Cortex of kidney (tissue), 1 donor: ENCODE measurements at places on chromosomes 1 and 21.

DNA sequence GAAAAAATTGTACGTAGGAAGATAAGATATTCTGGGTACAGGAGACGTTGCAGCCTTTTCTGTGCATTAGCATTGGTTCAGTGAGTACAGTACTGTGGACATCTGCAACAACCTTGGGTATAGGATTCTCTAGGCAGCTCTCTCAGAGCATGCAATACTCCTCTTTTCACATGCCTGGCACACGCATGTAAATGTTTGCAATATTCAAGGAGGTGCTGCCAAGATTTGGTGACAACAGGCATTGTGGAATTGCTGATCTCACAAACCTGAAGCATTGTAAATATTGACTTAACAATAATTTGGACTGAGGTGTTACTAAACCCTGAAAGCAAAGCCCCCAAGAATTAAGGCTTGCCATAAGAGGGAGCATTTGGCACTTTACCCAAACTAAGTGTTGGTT lies 126.8 kb downstream of the GRIK1 start:
- no peak for DNase-seq

DNA sequence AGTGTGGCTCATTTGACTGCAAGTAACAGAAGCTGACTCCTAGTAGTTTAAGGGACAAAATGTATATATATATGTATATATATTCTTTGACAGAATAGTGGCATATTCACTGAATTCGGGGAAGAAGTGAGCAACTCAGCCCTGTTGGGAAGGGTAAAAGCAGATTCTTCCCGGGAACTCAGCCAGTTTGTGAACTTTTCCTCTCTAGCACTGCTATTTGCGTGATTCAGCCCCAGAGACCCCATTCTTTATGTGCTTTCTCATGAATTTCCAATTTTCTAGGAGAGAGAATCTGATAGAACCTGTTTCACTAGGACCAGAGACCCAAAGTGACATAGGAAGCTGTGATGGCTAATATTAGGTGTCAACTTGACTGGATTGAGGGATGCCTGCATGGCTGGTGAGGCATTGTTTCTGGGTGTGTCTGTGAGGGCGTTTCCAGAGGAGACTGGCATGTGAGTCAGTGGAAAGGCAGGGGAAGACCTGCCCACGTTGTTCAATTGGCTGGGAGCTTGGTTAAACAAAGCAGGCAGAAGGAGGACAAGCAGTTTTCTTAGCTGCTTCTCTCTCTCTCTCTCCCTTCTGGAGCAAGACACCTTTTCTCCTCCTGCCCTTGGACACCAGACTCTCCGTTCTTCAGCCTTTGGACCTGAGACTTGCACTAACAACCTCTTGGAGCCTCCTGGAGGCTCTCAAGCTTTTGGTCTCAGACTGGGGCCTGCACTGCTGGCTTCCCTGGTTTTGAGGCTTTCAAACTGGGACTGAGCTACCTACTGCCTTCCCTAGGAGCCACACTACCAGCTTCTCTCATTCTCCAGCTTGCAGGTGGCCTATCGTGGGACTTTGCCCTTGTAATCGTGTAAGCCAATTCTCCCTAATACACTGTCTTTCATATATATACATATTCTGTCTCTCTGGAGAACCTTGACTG lies 93.4 kb upstream of the KCNK1 start:
- no peak for DNase-seq

DNA sequence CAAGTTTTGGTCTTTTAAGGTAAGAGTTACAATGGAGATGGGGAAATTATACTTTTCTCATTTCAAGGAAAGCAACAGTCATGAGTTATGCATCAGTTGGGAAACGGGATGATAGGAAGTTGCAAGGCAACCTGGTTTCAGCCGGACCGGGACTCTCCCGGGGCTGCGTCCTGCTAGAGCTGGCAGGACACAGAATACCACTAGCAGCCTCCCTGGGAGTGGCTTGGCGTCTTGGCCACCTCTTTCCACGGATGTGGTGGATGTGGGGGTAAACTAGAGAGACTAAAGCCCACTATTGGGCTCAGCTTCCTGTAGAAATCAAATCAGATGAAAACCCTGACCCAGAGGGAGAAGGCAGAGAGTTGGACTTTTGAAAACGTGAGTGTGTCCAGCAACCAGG lies 71.9 kb downstream of the ADARB1 start:
- no peak for DNase-seq

- no peak for DNase-seq
These were observed 538 bp downstream of the GBP2 start for GRCh38 chr1:89125240-89125912.

GRCh38 chr1:221777431-221778072 lies 35.7 kb upstream of the DUSP10 start:
- DNase-seq = no peak

- no peak for DNase-seq
These were observed 2.5 kb downstream of the PPP1R15B start for GRCh38 chr1:204409123-204409522.

DNA sequence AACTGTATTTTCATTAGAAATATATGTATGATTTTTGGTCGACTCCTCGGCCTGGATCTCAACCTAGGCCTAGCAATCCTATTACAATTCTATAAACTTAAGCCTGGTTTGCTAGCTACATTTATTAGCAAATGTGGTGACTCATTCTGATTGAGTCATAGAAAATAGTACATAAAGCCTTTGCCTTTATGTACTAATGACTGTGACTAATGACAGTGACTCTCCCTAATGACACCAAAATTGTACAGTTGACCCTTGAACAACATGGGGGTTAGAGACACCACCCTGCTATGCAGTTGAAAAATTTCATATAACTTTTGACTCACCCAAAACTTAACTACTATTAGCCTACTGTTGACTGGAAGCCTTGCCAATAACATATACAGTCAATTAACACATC lies 78.9 kb downstream of the CLEC20A start:
- DNase-seq = no peak

GRCh38 chr1:46053734-46054133 lies 78.7 kb downstream of the PIK3R3 start:
- DNase-seq = no peak

- DNase-seq = no peak
These were observed 4.6 kb upstream of the ENAH start for GRCh38 chr1:225657462-225657989.

GRCh38 chr1:116133696-116134475 lies 22.7 kb downstream of the MAB21L3 start:
- no peak for DNase-seq

DNA sequence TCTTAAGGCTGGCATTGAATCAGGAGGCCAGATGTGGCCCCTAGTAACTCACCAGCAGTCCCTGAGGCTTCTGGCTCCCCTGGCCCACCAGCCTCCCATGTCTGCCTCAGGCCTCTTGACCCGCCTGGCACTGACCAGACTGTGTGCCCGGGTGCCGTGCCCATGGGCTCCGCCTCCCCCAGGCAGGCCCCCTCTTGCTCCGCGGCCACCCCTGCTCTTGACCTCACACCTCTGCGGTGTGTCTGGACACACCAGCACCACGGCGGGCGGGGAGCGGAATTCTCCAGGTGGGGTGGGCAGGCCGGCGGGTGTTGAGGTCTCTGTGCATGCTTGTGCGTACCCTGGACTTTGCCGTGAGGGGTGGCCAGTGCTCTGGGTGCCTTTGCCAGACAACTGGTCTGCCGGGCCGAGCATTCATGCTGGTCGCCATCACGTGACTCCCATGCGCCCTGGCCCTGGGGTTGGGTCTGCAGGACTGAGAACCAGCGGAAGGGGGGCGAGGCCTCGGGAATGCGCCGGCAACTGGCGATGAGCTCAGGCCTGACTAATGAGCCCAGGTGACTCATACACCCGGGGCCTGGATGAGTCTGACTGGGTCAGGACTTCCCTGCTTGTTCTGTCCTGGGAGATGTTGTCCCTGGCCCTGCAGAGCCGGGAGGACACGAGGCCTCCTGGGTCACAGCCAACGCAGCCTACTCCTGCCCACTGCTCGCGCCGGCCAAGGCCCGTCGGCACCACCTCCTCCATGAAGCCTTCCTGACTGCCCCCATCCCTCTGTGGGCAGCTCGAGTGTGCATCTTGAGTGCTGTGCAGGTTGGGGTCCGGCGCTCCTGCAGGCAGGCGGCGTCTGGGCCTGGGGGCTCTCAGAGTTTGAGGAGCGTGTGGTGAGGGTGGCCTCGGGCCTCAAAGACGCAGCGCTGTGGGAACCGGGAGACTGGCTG lies 22.6 kb downstream of the COL18A1 start:
- peak; percentile 78 for DNase-seq

DNA sequence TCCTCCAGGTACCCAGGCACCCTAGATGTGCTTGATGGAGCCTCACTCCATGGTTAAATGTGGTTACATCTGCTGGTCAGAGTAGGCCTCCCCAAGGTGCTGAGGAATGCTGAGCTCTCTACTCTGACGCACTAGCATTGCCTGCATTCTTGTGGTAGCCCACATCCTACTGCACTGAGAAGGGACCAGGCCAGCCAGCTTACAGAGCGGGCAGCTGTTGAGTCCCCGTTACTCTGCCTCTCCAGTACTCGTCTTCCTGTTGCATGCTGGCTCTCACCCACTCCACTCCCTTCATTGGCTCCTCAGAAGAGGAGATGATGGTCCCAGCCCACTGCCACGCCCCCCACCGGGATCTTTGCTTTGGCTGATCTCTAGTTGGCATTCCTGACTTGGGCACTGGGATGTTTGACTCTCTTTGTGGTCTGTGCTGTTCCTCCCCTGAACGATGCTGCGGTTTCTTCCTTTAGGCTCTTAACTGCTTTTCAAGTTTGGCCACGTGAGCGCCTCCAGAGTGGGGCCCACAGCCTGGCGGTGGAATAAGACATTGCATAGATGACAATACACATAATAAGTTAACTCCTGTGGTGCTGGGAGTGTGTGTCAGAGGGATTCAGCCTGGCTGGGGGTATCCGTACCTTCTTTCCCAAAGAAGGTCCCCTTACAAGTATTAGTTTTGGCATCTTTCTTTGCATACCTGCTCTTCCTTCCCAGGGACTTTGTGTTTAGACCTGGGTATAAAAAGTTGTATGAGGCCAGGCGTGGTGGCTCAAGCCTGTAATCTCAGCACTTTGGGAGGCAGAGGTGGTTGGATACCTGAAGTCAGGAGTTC lies 18.6 kb downstream of the AZIN2 start:
- no peak for DNase-seq

DNA sequence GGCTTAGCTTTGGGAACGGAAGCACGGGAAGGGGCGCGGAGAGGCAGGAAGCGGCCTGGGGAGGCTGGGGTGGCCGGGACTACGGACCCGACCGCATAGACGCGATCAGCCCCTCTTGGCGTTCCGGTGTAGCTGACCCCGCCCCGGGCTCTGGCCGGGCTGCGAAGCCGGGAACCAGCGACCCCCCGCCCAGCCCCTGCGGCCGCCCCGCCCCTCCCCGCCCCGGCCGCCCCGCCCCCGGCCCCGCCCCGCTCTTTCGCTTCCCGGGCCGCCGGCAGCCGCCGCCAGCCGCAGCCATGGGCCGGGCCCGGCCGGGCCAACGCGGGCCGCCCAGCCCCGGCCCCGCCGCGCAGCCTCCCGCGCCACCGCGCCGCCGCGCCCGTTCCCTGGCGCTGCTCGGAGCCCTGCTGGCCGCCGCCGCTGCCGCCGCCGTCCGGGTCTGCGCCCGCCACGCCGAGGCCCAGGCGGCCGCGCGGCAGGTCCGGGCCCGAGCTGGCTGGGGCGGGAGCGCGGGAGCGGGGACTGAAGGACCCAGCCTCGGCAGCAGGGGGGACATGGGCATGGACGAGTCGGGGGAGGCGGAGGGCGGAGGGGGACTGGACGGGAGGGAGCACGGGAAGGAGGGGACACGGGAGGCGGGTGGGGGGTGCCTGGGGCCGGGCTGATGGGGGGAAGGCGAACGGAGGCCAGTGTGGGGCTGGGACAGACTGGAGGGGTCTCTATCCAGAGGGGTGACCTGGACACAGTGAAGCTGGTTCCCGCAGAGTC lies at the start of gene SELENON:
Gene SELENON, plus strand, starts transcription at position 259 of the 768 bp plus-strand sequence. Its CDS starts 38 bp downstream, at position 297.
- DNase-seq = no peak

- no peak for DNase-seq
These were observed 836 bp upstream of the PRCC start for GRCh38 chr1:156766298-156767100.

DNA sequence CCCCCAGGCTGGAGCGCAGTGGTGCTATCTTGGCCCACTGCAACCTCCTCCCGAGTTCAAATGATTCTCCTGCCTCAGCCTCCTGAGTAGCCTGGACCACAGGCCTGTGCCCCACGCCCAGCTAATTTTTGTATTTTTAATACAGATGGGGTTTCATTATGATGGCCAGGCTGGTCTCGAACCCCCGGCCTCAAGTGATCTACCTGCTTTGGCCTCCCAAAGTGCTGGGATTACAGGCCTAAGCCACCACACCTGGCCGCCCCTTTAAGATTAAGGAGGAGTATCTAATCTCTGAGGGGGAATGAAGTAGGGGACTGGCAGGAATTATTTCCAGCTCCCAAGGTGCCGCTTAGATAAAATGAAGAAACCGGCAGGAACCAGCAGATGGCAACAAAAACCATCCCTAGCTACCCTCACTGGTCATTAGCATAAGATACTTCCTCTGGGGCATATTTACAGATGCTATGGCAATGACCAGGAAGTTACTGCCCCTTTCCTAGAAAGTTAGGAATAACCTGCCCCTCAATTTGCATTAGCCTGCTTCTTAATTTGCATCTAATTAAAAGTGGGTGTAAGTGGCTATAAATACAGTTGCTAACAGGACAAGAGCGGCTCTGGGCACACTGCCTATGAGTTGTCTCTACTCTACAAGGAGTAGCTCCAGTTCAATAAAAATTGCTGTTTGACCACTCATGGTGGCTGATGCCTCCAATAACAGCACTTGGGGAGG lies 7.1 kb upstream of the NSUN4 start:
- no peak for DNase-seq

- DNase-seq = no peak
These were observed 147.4 kb upstream of the NRIP1 start for GRCh38 chr21:15212206-15212605.

DNA sequence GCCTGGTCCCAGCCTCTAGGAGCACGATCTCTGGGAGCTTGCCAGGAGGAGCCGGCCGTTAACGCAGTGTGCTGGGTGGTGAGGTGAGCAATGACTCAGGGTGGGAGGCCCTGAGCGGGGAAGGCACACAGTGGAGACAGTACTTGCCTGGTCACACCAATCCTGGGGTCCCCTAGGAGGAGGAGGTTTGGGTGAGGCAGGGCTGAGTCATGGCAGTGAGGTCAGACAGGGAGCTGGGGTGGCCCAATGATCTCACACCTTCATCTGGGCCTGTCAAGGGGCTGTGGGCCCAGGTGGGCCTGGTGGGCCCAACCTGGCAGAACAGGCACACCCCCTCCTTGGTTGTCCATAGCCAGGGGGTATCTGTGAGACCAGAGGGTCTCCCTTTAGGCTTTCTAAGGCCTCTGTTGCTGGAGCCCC lies 8.6 kb upstream of the EDN2 start:
- DNase-seq = no peak

DNA sequence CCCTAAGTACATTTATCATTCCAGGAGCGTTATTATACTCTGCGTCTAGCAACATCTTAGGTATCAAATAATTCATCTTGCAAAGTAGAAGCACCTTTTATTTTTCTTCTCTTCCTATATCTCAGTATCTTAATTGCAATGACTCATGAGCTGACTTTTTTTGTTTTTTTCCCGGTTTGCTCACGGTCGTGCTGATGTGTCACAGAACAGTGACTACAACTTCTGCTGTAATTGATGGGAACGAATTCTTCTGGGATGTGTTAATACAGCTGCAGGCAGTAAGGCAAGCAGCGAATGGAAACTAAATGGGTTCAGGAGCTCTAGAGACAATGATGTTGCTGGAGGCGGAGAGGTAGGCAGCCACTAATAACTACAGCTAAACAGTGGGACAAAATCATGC lies 89.8 kb upstream of the TMPRSS15 start:
- no peak for DNase-seq
